ENCODE measurements at places on chromosomes 7 and 10.

GRCh38 chr7:158539711-158540146 lies 47.9 kb downstream of the PTPRN2 start:
- no peak for DNase-seq

DNA sequence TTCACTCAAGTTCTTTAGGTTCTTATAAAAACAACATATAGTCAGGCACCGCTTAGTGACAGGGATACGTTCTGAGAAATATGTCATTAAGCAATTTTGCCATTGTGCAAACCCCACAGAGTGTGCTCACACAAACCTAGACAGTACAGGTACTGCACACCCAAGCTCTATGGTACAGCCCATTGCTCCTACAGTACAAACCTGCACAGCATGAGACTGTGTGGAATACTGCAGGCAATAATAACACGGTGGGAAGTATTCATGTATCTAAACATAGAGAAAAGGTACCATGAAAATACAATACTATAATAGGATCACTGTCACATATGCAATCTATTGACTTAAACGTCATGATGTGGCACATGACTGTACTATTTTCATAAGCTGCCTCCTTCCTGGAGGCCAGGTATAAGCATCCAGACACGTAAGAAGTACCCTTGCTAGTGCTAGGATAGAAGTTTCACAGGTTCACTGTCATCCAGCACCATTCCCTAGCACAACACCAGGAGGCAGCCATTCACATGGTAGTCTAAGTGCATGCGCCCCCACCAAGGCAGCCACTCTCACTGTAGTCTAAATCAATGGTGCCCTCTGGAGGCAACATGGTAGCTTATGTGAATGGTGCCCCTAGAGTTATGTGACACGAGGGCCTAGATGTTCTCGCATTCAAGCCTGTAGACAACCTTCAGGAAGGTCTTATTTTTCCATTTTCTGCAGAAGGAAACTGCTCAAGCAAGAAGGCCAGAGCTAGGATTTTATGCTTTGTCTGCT lies 98.5 kb downstream of the ARHGAP22 start:
- DNase-seq = no peak

DNA sequence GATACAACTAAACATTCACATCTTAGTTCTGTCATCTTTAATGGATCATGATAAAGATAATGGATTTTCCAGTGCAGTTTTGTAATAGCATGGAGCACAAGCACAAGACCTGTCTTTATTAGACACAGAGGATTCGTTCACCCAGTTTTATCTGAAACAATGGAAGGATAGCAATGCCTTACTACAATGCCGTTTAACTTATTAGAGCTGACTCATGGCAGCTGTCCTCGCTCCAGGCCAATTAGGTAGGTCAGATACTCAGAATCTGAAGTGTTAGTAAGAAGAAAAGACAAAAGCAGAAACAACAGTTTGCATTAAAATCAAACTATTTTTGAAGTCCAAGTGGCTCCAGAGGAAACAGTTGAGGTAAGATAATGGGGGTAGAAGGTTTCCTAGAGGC lies 12.8 kb downstream of the OR13A1 start:
- no peak for DNase-seq

DNA sequence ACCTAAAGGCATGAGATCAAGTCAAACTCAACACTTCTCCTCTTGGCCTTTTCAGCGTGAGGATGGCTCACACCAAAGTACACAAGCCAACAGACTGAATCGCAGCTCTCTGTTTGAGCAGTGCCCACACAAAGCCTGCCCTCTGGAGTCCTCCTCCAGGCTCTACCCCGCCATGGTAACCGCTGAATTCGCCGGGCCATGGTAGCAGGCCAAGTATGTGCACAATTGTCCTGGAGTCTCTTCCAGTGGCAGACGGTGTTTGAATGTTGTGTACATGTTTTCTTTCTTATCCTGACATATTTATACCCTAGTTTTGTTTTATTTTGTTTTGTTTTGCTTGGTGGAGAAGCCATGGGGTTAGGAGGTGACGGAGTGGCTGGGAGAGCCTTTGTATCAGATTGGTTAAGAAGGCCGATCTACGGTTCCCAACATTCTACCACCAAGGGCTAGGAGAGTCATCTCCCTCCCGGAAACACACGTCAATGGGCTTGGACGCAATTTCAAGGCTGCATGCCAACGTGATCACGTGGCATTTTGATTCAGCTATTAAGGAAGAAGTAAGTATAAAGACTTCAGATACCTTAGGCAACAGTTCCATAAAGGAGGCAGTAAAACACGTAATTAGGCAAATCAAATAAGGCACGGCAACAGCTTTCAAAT lies 12.1 kb upstream of the SHH start:
- DNase-seq = no peak

DNA sequence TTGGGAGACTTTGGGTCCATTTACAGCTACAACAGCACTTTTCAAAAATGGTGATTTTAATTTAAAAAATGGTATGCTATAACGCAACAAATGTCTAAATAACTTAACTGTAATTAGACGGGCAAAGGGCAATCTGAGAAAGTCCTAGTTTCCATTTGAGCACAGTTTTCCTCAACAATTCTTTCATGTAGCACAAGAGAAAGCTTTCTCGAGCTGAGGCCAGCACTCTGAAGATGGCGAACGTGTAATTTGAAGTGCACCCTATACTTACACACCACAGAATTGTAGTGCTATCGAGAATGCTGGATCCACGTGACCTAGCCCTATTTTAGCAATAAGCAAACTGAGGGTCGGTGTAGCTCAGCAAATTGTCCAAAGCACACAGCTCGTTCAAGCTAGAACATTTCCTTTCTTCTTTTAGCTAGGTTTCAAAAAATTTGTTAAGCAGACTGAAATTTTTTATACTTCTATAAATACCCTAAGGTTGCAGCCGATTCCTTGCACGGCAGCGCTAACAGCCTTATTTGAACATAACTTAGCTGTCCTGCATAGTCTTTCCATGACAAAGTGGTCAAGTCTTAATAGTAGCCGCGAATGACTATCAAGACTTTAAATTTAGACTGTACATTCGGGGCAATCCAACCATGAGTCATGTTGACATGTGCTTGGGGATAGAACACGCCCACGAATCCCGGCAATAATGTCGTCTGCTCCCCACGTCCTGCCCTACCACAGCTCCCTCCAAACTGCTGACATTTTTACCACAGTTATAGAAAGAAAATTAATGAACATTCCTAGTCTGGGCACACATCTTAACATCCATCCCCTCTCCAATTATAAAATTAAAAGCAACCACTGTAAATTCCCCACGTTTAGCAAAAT lies 10.0 kb downstream of the KLF6 start:
- no peak for DNase-seq

DNA sequence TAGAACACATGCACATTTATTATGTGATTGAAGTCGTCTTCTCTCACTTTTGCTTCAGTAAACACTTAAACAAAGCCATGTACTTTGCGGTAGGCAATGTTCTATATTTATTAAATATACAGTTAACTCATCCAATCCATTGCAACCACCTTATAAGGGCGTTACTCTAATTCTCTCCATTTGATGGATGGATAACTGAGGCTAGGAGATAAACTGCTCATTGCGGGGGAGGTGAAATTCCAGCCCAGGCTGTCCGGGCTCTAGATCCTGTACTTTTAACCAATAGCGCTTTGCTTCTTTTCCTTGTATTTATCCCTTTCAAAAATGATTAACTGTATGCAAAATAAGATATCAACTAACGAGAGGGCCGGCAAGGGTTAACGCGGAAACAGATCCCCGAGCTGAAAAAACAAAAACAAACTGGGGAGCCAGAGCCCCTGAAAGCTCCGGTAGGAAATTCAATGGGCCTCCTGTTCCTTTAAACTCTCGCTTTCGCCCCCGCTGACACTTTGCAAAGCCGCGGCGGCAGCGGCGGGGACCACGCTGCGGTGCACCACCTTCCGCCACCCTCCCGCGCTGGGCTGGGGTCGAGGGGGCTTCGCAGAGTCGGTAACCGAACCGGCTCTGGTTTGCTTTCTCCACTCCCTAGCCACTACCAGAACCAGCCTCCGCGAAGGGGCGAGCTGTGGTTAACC lies 1.0 kb upstream of the PLXDC2 start:
- DNase-seq = no peak

- DNase-seq = no peak
Observed at GRCh38 chr10:22338931-22339330, 6.4 kb upstream of the SPAG6 start.

GRCh38 chr10:5742116-5742515 lies 57.5 kb downstream of the TASOR2 start:
- DNase-seq = no peak

DNA sequence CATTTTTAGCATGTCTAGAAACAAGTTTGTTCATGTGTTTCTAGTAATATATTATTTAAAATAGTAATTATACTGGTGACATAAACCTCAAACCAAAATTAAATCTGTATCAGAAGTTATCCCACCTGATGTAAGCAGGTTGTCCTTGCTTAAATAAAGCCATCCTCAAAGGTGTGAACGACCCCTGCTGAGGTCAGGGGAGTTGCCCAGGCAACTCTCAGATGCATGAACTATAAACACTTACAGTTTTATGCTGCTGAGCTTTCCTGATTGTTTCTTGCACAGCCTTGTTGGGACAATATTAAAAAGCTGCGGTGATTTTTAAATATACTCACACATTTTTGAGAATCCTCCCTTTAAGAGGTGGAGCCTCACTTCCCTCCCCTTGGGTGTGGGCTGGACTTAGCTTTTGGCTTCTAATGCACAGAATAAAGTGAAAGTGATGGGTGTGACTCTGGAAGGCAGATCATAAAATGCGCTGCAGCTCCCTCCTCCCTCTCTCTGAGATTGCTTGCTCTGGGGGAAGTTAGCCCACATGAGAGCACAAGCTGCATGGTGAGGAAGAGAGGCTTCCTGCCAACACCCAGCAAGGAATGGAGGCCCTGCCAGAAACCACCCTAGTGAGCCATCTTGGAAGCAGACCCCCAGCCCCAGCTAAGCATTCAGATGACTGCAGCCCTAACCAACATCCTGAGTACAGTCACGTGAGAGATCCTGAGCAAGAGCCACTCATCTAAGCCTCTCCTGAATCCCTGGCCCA lies 152.7 kb downstream of the SKIDA1 start:
- no peak for DNase-seq

DNA sequence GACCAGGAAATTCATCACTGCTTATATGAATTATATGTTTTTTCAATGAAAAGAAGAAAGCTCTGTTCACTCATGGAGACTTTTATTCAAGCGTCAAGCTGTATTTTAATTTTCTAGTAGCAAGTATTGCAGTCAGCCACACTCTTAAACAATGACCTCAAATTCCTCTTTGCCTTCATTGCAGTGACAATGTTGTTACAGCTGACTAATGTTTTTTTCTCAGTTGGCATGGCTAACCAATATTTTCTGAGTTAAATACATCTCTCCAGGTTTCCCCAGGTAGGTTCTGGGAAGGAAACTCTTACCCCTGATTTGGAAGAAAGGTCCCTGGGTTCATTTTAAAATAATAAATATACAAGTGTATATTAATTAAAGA lies 241.5 kb downstream of the WDR11 start:
- no peak for DNase-seq

DNA sequence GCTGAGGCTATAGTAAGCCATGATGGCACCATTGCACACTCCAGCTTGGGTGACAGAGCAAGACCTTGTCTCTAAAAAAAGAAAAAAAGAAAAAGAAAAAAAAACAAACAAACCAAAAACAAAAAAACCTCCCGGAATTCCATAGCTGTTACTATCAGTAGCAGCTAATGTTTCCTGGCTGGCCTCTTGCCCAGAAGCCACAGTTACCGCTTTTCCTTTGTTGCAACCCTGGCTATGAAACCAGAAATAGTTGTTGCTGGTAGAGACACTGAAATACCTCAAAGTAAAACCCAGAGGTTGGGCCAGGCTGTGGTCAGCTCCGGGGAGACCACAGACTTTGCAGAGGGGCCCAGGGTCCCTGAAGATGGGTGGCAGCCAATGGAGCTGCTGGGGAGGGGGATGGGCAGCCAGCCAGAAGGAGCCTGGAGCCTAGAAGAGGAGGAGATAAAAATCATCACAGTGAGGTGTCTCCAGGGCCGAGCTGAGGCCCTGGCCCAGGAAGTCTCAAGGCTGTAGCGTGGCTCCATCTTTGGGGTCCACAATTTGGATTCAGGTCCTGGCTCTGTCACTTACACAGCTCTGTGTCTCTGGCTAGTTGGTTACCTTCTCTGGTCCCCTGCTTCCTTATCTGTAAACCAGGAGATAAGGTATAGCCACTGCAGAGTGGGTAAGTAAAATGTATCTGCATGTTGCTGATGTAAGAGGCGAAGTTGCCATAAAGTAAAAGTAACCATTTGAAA lies 3.4 kb upstream of the CHST12 start:
- no peak for DNase-seq

DNA sequence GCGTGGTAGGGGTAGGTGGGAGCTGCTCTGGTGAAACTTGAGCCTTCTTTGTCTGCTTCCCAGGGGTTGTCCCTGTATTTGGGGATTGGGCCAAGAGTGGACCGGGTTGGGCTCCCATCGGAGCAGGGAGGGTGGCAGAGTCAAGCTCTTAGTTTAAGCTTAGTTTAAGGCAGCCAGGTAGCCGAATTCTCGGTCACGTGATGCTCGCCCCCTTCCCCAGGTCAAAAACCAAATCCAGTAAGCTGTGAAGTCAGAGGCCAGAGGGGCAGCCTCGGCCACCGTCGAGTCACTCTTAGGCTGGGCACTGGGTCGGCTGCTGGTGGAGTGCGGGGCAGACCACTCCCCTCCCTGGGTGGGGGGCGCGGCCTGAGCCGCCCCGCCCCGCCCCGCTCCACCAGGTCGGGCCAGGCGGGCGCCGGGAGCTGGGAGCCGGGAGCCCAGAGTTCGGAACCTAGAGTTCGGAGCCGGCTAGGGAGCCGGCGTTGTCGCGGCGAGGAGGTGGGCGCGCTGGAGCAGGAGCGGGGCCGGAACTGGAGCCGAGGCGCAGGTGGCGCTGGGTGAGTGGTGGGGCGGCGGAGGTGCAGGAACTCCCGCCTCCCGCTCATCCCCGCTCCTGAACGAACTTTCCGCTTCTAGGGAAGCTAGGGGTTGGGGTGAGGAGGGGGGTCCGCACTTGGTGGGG lies 2.8 kb upstream of the LZTS2 start:
- peak; percentile 56 for DNase-seq

GRCh38 chr7:157791666-157792065 lies 454.9 kb downstream of the DNAJB6 start:
- no peak for DNase-seq

DNA sequence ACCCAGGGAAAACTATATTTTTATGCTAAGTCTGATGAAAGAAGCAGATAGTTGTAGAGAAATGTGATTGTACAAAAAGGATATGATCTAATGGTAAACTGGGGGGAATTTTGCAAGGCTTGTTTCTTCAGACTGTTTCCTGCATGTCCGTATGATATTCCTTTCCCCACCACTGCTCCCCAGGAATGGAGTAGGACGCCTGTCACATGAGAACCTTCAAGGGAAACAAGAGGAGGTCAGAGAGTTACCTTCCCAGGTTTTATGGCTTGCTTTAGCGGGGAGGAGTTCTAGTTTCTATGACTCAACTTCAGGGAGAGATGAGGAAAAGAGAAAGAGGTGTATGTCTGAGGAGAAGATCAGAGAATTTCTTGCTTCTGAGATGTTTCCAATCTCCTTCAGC lies 16.4 kb upstream of the ITPRID1 start:
- DNase-seq = no peak

DNA sequence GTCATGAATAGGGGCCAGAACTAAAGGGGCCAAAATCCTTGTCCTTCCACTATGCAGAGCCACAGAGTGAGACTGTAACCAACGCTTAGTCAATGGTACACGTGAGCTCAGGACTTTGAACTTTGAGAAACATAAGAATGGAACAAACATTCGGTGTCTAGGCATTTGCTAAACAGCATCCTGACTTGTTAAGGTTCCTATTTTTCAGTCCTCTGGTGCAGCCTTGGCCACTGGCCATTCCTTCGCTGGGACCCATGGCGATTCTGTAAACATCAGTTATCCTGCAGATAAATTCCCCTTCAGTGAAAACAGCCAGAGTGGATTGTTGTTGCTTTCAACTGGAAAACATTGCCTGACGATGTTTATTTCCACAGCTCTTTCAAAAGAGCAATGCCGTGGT lies 266.8 kb downstream of the SORCS1 start:
- DNase-seq = no peak
